Right renal cortex interstitium (tissue), 3 donors: ENCODE measurements at places on chromosomes 7 and 10. TPM values are rescaled to one million over a fixed set of nuclear protein-coding genes. Genes with fewer than 3 reads are reported as not detected.

- no peak for DNase-seq
These were observed 99.1 kb upstream of the ABI1 start for GRCh38 chr10:26959841-26960240.

- peak; percentile 31 for DNase-seq
These were observed 73.4 kb upstream of the KCNMA1 start for GRCh38 chr10:77710759-77711682.

- no peak for DNase-seq
These were observed 657.7 kb upstream of the MBL2 start for GRCh38 chr10:53430127-53430891.

Gene CDNF
- polyA plus RNA-seq: 2.8 TPM

DNA sequence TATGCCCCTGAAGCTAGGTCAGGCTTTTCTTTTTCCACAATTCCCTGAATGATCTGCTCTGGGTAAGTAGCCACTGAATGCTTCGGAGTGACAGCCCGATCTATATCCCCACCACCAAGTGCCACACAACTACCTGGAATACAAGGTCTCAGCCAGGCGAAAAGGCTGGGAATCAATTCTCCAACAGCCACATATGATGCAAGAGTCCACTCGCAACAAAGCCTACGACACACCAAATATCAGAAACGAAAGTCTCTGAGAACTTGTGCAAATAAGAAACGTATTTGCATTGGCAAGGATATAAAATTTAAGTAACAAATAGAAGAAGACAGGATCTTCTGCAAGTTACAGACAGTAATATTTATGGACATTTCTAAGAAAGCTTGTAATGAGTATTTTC lies 5.7 kb downstream of the HIPK2 start:
- DNase-seq: no peak

- no peak for DNase-seq
These were observed 11.3 kb upstream of the FXYD4 start for GRCh38 chr10:43360086-43360485.

Gene FGFR2
- polyA plus RNA-seq: 96.1 TPM

Gene OR2A5
- not detected for polyA plus RNA-seq

Gene MYOF
- 30.5 TPM for polyA plus RNA-seq

DNA sequence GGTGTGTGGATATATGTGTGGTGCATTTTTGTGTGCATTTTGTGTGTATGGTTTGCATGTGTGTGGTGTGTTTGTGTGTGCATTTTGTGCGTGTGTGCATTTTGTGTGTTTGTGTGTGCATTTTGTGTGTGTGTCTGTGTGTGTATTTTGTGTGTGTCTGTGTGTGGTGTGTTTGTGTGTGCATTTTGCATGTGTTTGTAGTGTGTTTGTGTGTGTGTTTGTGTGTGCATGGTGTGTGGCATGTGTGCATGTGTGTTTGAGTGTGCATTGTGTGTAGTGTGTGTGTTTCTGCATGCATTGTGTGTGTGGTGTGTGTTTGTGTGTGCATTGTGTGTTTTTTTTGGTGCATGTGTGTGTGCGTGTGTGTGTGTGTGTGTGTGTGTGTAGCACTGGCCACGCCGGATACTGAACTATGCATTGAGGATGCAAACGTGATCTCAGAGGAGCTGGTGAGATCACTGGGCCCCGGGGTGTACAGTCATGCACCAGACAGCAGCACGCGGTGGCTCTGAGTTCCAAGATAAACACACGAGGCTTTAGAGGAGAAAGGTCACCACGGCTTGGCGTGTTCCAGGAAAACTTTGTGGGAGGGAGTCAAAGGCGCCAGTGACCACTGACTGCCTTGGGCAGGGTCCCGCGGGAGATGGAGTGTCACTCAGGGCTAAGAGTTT lies 106.6 kb upstream of the SHH start:
- no peak for DNase-seq

Gene COPG2
- 75.2 TPM for polyA plus RNA-seq

Gene NODAL
- polyA plus RNA-seq: 0.38 TPM

DNA sequence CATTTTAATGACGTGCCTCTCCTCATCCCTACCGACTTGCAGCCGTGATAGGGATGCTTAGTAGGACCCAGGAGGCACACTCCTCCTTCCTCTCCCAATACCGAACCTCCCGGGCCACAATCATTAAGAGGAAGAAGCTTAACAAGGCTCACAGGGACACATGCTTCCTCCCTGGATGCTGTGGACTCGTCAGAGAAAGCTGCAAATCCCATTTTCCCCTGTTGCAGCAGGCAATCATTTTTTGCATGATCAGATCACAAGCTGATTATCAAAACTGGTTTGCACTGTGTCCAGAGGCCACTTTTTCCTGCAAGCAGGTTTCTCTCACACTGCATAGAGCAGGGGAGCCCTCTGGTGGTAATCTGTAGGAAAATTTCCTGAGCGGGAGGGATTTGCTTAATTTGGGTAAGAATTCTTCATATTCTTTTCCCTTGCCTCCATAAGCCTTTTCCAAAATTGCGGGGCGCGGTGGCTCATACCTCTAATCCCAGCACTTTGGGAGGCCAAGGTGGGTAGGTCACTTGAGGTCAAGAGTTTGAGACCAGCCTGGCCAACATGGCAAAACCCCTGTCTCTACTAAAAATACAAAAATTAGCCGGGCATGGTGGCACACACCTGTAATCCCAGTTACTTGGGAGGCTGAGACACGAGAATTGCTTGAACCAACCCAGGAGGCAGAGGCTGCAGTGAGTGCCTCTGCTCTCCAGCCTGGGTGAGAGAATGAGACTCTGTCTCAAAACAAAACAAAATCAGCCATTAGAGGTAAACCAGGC lies 16.1 kb upstream of the LAMB4 start:
- peak; percentile 71 for DNase-seq

Gene SPDYE2
- 1.9 TPM for polyA plus RNA-seq

- DNase-seq: no peak
These were observed 168.3 kb downstream of the UBE2H start for GRCh38 chr7:129784437-129784782.

GRCh38 chr10:48598936-48599829 lies 5.7 kb downstream of the ARHGAP22 start:
- DNase-seq: no peak

- DNase-seq: no peak
These were observed 103.7 kb downstream of the HECTD2 start for GRCh38 chr10:91513598-91514424.

DNA sequence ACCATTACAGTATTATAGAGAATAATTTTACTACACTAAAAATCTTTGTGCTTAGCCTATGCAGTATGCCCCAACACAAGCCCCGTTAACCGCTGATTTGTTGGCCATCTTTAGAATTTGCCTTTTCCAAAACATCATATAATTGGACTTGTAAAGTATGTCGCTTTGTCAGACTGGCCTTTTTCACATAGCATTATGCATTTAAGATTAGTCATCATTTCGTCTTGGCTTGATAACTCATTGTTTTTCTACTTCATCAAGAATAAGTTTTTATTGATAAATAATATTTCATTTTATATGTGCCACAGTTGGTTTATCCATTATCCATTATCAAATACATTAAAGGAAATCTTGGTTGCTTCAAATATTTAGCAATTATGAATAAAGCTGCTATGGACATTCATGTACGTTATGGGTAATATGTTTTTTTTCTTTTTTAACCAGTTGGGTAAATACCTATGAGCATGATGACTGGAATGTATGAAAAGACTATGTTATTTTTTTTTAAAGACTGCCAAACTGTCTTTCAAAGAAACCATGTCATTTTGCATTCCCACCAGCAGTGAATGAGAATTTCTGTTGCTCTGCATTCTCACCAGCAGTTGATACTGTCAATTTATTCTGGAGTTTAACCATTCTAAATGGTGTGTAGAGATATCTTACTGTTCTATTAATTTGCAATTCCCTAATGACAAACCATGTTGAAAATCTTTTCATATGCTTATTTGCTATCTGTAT lies 273.1 kb upstream of the KCND2 start:
- no peak for DNase-seq

- no peak for DNase-seq
These were observed at the start of gene RAPGEF5 for GRCh38 chr7:22356701-22357310. TSS of gene RAPGEF5 (minus strand) at chr7:22357154. CDS start at chr7:22357060, 94 bp downstream.

Gene CDH23
- polyA plus RNA-seq: 0.80 TPM

DNA sequence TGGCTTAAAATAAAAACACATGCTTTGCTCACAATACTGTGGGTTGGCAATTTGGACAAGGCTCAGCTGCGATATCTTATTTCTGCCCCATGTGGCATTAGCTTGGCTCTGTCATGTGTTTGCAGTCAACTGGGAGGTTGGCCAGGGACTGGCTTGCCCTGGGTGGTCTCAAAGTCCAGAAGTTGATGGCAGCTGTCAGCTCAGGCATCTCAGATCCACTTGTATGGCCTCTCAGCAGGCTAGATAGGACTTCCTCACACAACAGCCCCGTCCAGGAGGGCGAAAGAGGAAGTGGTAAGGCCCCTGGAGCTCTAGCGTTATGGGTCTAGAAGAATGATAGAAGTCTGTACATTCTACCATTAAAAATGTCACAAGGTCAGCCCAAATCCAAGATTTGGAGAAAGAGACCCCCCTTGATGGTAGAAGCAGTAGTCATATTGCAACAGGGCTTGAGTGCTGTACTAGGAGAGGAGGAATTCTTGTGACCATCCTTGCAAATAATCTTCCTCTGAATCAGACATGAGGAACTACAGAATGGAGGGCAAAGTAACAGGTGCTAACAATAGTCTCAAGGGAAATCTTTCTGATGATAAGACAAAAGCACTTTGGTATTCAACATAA lies 166.2 kb downstream of the FAM107B start:
- DNase-seq: no peak

GRCh38 chr7:158358926-158359645 lies 228.5 kb downstream of the PTPRN2 start:
- no peak for DNase-seq

- no peak for DNase-seq
These were observed 50.6 kb upstream of the STEAP1B start for GRCh38 chr7:22550514-22551030.

DNA sequence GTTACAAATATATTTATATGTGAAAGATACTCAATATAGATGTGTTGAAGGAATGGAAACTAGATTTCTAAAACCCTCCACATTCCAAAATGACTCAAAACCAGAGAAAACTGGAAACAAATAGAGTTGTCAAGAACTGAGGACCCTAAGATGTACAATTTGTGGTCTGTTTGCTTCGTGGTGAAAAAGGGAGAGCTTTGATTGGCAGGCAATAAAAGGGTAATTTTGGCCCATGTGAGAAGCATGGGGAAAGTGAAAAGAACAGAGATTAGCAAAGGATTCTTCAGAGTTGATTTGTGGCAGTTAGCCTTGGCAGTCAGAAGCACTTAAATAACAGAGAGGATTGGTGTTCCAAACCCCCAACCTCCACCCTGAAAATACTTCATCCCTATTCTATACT lies 37.1 kb upstream of the DKK1 start:
- no peak for DNase-seq

- no peak for DNase-seq
These were observed 30.4 kb downstream of the DDC start for GRCh38 chr7:50534690-50535290.

Gene UPK3BL2
- 5.0 TPM for polyA plus RNA-seq

Gene HTR5A
- not detected for polyA plus RNA-seq

GRCh38 chr7:47231032-47231431 lies 350.9 kb downstream of the TNS3 start:
- no peak for DNase-seq

DNA sequence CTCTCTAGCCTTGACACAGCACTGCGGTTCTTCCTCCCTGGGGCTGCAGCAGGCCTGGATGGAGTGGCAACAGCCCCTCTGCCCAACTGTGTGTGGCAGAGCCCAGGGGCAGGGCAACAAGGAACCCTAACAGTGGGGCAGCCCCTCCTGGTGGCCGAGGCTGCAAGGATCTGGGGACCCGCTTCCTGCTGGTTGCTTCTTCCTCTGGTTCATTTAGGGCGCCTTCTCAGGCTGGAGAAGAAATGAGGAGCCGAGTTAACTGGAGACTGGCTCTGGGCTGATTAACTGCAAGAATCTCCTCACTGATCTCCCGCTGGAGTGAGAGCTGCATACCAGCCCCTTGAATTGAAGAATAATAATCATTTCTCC lies 80.1 kb upstream of the EMX2 start:
- DNase-seq: no peak

DNA sequence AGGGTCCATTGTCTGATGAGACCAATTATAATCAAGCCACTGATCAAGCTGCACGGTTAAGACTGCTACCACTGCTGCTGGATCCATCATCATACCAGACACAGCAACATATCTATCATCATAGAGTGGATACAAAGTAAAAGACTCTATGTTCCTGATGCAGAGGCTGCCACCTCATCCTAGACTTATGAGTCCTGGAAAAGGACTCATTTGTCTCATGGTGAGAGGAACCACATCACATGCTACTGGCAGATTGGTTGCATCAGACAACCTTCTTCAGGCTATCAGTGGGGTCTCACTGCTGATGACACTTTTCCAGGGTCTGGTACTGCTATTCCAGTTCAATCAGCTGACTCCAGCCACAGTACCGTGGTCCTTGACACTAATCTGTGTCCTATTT lies 79.0 kb downstream of the ABI1 start:
- no peak for DNase-seq

- no peak for DNase-seq
These were observed 295.8 kb upstream of the LRRTM3 start for GRCh38 chr10:66629996-66630395.

Gene ZPBP
- polyA plus RNA-seq: 0.43 TPM

Gene ZNF804B
- 0.46 TPM for polyA plus RNA-seq

- no peak for DNase-seq
These were observed 155.7 kb downstream of the JAZF1 start for GRCh38 chr7:28024786-28025334.

GRCh38 chr7:29935111-29935510 lies 54.5 kb downstream of the SCRN1 start:
- no peak for DNase-seq

- peak; percentile 48 for DNase-seq
These were observed 9.8 kb downstream of the AGBL3 start for GRCh38 chr7:134996097-134996550.

- DNase-seq: no peak
These were observed 925.4 kb upstream of the ZNF722 start for GRCh38 chr7:63073286-63073685.

DNA sequence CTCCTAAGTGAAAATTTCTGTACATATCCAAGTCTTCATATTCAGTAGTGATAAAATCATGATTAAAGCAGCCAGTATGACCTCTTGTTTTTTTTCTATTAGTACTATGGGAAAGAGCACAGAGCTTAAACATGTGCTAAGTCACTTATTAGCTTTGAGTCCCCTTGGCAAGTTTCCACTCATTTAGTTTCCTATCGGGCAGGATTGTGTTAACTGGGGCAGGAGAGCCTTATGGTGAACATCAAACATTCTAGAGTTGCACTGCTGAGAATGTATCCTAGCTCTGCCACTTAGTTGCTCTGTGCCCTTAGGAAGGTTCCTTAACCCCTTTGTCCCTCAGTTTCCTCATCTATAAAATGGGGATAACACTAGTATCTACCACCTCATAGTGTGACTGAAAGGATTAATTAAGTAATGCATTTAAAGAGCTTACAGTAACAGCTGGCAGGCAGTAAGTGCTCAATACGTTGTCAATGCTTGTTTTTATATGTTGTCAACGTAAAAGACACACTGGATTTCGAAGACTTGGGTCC lies 117.6 kb downstream of the DOCK4 start:
- no peak for DNase-seq

Gene SRPK2
- polyA plus RNA-seq: 50.5 TPM
